ENCODE measurements at places on chromosomes 3 and 15.

GRCh38 chr15:83871808-83872559 lies 218.1 kb downstream of the ADAMTSL3 start:
- DNase-seq = no peak

GRCh38 chr3:17761563-17761962 lies 19.1 kb upstream of the TBC1D5 start:
- DNase-seq = no peak

DNA sequence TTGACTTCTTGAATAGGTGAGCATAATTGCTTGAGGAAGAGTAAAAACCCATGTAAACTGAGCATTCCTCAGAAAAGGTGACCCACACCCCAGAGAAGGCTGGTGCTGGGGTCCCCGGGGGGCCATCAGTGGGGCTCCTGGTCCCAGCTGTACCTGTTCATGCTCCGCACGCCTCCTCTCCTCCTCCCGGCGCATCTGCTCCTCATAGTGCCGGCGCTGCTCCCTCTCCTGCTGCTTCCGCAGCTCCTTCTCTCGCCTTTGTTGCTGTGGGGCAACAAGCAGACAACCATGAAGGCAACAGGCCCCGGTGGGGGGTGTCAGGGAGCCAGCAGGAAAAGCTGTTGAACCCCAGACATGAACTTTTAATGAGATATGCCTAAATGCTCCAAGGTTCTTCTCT lies 113.7 kb upstream of the SLC2A2 start:
- DNase-seq = no peak

GRCh38 chr3:66450390-66451022 lies 50.3 kb downstream of the LRIG1 start:
- DNase-seq = no peak

DNA sequence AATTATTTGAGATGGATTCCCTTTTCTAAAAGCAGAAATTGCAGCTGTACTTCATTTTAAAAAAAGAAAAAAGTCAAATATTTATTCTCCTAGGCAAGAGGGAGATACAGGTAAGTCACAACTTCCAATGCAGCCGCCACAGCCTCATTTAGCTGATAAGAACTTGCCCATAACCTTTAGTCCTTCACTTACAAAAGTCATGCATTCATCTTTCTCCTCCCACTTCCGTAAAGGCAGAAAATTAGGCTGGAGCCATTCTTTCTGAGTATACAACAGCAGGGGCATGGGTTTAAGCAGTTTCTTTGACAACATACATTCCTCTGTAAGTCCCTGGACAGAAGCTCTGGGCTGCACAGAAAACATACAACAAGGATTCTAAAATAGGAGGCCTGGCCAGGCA lies 4.3 kb downstream of the SUCLG2 start:
- DNase-seq = no peak

GRCh38 chr3:177470197-177470941 lies 273.1 kb upstream of the TBL1XR1 start:
- peak; percentile 60 for DNase-seq

- no peak for DNase-seq
These were observed 23.2 kb downstream of the CFAP92 start for GRCh38 chr3:128970740-128971047.

DNA sequence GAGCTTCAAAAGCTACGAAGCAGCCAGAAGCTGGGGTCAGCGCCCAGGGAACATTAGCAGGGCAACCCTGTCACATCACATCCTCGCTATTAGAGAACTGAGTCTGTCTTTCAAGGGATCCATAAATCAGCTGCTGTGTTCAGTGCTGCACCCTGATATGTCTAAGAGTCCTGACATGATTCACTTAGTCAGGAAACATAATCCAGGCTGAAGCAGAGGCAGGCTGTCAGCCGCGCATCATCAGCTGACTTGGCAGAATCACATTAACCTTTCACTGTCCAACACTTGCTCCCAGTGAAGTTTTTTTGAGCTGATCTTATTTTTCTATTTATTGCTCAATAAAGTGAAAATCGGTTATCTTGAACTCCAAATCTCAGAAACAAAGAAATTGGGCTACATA lies 23.5 kb downstream of the MYH15 start:
- DNase-seq = peak; percentile 14

- no peak for DNase-seq
These were observed 227.1 kb upstream of the CD96 start for GRCh38 chr3:111314898-111315297.

DNA sequence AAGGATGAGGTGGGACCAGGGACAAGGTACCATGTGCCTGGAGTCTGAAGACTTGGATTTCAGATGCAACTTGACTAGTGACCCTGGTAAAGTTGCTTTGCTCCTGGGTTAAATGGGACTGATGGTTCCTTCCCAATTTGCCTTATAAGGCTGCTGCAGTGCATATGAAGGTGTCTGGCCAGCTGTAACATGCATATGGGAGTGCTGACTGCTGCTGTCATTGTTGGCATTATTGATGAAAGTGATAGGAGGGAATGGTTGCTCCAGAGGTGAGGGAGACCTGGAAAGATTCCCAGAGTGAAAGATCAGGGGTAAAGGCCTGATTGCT lies 20.5 kb downstream of the CYP8B1 start:
- no peak for DNase-seq

- no peak for DNase-seq
These were observed 21.3 kb upstream of the NUDT16 start for GRCh38 chr3:131360191-131360755.

GRCh38 chr3:69671082-69671952 lies 67.9 kb upstream of the MITF start:
- DNase-seq = peak; percentile 6

DNA sequence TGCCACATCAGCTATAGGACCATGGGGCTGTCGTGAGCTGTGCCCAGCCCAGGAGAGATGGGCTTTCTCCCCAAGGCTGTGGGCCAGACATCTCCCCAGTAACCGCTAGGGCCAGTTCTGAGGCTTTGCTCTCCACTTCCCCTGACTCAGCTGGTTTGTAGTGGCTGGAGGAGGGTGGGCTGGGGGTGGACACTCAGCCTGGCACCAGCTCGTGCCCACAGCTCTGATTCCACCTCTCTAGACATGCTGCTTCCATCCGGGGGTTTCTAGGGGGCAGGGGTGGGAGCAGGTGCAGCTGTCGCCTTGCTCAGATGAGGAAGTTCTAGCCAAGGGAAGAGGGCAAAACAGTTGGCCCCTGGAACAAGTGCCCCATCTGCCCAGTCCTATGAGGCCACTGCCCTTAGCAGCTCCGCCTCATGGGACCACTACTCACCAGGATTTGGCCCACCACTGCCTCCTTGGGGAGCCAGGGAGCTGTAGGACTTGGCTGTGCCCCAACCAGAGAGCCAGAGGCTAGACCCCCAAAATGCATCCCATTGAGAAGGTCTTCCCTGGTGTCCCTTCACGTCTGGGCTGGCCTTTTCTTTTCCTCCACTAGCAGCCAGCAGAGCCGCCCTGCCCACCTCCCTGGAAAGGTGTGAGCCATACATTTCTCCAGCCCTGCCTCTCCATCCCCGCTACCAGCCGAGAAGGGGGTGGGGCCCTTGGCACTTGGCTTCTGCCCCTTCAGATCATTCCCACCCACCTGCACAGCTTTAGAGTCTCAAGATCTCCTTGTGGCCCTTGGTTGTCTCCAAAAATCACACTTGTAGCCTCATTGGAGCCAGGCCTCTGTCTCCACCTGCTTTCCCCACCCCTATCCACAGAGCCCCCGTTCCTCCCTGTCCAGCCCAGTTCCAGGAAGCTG lies 9.9 kb downstream of the GLYCTK start:
- no peak for DNase-seq

GRCh38 chr3:173257797-173258196 lies 116.8 kb upstream of the SPATA16 start:
- DNase-seq = no peak

GRCh38 chr15:34682674-34683073 lies 72.1 kb downstream of the GJD2 start:
- DNase-seq = no peak

GRCh38 chr3:57855943-57856342 lies 99.8 kb downstream of the SLMAP start:
- DNase-seq = peak; percentile 5

DNA sequence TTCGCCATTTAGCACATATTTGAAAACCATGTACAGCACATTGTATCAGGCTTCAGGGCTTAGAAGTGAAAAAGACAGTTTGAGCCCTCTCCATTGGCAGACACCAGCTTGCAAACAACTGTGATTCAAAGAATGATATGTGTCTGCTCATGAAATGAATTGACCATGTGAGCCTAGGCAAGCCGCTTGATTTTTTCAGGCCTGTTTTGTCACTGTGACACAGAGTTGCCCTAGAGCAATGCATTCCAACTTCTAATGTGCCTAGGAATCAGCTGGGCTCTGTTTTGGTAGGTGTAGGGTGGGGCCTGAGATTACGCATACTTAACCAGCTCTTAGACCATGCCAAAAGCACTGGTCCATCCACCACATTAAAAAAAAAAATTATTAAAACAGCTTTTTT lies 53.0 kb downstream of the ATP2C1 start:
- peak; percentile 71 for DNase-seq

- DNase-seq = peak; percentile 49
These were observed 399.6 kb upstream of the TBL1XR1 start for GRCh38 chr3:177596816-177597271.

DNA sequence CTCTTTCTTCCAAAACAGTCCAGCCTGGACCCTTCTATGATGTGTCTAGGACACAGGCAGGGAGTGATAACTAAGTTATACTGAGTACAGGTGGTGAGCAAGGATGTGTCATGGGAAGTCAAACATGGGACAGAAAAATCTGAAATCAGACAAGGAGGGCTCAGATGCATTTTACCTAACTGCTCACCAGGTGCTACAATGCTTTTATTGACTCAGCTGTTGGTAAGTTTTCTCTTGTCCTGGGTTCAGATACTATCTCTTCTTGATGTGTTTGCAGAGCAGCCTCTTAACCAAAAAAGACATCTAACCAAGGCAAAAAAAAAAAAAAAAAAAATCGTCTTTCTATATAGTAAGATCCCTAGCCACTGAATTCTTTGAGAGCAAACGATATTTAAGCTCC lies 378.6 kb downstream of the VPS13C start:
- no peak for DNase-seq

DNA sequence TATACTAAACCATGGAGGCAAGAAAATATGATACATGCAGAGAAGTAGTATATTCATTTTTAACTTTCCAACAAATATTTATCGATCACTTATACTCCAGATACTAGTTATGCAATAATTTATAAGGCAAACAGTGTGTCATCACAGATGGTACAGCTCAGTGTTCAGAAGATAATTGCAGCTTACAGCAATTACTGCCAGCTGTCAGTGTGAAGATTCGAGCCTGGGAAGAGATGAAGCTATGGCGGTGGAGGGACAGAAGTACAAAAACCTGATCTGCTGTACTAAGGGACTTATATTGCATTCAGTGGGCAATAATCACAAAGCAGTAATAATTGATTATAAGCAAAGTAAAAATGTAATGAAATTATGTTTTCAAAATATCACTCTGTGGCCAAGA lies 170.6 kb upstream of the EPHA3 start:
- no peak for DNase-seq

DNA sequence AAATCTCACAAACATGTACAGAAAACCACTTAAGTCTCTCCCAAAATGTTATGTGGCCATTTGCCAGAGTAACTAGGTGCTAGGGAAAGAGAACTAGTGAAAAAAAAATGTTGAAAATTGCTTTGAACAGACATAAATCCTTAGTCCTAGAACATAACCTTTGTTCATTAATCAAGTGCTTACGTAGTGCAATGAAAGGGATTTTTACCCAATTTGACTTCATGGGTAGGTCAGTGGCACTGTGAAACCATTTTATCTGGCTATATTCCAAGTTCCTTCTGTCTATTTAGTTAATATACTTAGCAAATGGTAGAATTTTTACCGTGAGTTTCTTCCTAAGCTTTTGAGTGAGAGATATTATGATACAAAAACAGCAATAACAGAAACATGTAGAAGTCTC lies 209.4 kb downstream of the DIPK2A start:
- no peak for DNase-seq

GRCh38 chr3:23115171-23115877 lies 87.8 kb upstream of the UBE2E2 start:
- DNase-seq = no peak

- no peak for DNase-seq
These were observed 91.5 kb downstream of the RPL22L1 start for GRCh38 chr3:170778240-170779217.

- no peak for DNase-seq
These were observed 62.5 kb downstream of the LYZL4 start for GRCh38 chr3:42347928-42348327.

DNA sequence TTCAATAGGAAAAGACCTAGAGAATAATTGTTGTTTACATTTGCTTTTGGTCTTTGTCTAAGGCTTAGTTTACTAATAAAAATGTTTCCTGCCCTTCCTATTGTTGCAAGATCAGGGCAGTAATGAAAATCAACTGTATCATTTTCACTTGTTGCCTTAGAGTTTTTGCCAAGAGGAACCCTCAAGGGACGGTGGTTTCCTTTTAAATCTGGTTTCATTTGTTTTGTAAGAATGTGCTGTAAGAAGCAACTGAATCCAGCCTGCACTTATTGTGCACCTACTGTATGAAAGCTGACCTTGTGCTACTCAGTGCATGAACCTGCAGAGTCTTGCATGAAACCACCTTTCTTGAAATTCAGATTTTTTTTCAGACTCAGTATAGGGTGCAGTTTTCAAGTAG lies 5.3 kb downstream of the IGF1R start:
- DNase-seq = no peak

GRCh38 chr15:86062646-86063243 lies 16.9 kb upstream of the AGBL1 start:
- DNase-seq = no peak

GRCh38 chr15:72554471-72555425 lies 80.6 kb downstream of the ARIH1 start:
- no peak for DNase-seq

DNA sequence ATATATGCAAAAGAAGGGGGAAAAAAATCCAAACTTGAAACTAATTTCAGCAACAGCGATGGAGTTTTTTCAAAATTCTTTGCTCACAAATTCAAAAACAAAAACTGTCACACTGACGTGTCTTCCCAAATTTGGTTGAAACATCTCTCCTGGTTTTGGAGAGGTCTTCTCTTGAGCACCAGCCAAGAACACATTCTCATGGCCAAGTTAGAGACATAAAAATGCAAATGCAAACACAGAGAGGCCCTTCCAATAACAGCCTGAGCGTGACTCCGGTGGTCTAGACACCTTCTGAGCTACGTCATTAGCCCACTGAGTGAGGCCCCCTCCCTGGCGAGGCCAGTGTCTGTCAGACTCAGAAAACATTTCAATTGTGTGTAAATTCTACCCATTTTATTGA lies 436.0 kb upstream of the PROK2 start:
- DNase-seq = no peak

Data from ELF-1 (cell line).